Activated CD4-positive, alpha-beta T cell treated with anti-CD3 and anti-CD28 coated beads for 4 hours (primary cell): ENCODE measurements at places on chromosomes 6 and 20.

- DNase-seq, result no peak
Measured at GRCh38 chr6:15623276-15624116, 39.3 kb downstream of the DTNBP1 start.

- DNase-seq, result no peak
Measured at GRCh38 chr6:146287691-146288369, 255.8 kb upstream of the RAB32 start.

GRCh38 chr6:89082486-89082891 is 1.9 kb downstream of the PNRC1 start:
- DNase-seq, result no peak

DNA sequence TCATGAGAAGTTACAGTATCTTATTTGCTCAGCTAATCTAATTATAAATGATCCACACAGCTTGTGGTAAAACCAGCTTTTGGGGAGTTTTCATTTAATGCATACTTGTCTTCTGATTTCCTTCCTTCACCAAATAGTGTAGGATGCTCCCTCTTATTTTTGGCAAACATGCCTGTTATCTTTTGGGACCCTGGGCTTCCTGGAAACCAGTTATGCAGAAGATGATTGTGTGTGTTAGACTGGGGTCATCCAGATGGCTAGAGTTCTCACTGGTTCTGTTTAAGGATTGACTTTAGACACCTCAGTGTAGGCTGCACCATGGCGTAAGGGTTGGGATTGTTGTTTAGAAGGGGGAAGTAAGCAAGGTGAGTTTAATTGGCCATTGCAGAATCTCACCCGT is 61.3 kb downstream of the PTPN1 start:
- no peak for DNase-seq

DNA sequence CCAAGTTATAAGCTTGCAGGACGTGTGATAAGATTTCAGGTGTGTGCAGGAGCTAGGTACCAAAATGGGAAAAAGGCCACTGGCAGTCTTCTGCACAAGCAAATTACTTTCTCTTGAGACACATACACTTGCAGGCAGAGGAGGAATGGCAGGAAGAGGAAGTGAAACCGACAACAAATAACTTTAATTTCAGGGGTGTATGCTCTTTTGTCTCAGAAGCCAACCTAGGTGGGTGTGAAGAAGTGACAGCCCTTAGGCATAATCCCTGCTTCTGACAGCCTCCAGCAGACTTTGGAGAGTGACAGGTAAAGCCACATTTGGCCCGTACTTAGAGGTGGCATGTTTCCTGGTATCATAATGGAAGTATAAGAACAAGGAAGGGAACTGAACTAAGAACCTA is 118.8 kb upstream of the TRAF3IP2 start:
- DNase-seq, result no peak

DNA sequence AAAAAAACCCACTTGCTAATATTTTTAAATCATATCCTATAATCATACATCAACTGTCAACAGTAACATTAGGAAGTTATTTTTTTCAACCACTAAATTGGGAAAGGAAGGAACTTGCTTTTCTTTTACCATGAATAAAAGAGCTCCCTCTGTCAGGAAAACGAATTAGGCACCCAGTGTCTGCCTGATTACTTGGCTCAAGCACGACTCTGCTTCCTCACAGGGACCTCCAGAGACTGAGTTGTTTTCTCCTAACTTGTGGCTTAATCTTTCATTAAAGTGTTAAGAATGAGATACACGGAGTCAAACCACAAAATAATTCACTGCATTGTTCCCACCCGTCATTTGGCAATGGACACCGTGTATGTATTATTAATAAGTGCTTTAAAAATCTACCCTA is 1405.1 kb upstream of the EYS start:
- DNase-seq, result no peak

- no peak for DNase-seq
Measured at GRCh38 chr6:144546807-144547206, 261.7 kb downstream of the UTRN start.

DNA sequence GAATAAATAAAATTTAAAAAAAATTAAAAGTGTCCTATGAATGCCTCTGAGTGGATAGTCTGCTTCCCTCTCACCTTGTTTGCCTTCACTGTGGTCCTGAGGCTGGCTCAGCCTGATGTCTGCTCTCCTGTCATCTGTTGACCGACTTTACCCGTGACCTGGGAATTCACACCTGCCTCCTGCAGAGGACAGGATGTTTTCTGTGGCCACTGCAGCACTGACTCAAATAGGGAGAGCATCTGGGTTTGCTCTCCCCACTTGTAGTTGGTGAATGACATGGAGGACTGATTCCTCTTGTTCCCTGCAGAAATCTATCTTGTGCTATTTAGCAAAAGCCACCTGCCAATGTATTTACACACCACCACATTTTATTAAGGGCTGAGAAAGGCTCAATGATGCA is 52.4 kb upstream of the ERVFRD-1 start:
- DNase-seq, result no peak

GRCh38 chr20:3077618-3078134 is 6.3 kb downstream of the OXT start:
- no peak for DNase-seq

- no peak for DNase-seq
Measured at GRCh38 chr6:88236612-88237360, 70.6 kb upstream of the CNR1 start.

GRCh38 chr20:53905019-53905819 is 165.2 kb downstream of the BCAS1 start:
- no peak for DNase-seq

- no peak for DNase-seq
Measured at GRCh38 chr6:116475141-116475540, 14.0 kb downstream of the CALHM6 start.

- no peak for DNase-seq
Measured at GRCh38 chr20:7497985-7498384, 442.3 kb downstream of the HAO1 start.

GRCh38 chr6:118971682-118972081 is 36.7 kb upstream of the MCM9 start:
- no peak for DNase-seq

- no peak for DNase-seq
Measured at GRCh38 chr6:6872459-6873344, 235.1 kb upstream of the RREB1 start.

DNA sequence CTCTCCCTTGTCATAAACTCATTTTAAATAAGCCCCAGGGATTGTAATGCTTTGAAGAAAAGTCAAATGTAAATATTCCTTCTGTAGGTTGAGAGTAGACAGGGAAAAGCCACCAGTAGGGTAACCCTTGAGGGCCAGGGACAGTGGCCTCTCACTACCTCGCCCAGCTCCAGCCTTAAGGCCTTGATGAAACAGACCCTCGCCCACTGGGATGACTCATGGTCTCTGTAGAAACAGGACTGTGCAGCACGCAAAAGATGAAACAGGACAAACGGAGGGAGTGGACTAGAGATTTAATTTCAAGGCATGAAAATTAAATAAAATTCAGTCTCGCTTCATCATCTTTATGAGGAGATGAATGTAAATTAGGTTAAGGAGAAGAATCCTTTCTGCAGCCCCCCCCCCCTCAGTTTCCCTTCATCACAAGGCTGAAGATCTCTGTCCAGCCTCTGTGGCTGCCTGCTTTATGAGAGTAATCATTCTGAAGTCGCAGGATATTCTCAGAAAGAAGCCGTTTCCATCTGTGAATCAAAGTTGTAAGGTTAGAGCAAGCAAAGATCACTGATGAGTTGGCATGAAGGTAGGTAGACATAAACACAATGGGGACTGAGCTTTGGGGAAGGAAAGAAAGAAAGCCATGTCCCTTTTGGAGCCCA is 60.4 kb downstream of the TMEM200A start:
- DNase-seq, result no peak

DNA sequence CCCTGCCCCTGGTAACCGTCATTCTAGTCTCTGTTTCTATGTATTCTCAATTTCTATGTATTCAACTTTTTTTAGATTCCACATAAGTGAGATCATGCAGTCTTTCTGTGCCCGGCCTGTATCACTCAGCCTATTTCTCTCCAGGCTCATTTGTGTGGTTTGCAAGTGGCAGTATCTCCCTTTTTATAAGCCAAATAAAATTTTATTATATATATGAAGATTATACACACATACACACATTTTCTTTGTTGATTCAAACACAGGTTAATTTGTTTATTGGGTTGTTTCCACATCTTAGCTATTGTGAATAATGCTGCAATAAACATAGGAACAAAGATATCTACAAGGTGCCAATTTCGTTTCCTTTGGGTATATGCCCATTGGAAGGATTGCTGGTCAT is 571.7 kb downstream of the DHX35 start:
- no peak for DNase-seq

DNA sequence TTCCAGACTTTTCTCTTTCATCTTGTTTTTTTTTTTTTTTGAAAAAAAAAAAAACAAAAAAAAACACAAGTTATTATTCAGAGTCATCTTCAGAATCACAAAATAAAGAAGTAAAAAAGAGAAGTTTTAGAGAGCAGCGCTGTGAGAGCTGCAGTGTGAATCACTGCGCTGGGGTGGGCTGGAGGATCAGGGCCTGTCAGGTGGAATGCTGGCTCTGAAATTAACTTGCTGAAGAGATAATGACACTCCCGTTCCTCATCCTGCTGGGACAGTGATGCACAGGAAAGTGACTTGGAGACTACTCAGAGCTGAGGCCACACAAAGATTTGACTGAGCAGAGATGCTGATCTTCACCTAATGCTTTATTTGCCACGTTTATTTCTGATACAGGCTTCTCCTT is 42.7 kb upstream of the CLDN20 start:
- no peak for DNase-seq

- no peak for DNase-seq
Measured at GRCh38 chr6:57259064-57259463, 37.0 kb upstream of the RAB23 start.

DNA sequence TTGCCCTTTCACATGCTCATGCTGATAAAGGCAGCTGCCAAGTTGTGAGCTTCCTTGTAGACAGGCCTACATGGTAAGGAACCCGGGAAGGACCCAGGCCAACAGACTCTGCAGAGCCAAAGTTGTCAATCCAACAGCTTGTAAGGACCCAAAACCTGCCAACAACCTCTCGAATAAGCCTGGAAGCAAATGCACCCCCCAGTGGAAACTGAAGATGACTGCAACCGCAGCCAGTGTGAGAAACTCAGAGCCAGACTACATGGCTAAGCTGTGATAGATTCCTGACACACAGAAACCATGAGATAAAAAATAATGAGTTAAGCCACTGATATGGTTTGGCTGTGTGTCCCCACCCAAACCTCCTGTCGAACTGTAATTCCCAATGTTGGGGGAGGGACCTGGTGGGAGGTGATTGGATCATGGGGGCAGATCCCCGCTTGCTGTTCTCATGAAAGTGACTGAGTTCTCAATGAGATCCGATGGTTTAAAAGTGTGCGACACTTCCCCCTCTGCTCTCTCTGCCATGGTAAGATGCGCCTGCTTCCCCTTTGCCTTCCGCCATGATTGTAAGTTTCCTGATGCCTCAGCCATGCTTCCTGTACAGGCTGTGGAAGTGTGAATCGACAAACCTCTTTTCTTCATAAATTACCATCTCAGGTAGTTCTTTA is 18.8 kb upstream of the CLPSL2 start:
- no peak for DNase-seq

DNA sequence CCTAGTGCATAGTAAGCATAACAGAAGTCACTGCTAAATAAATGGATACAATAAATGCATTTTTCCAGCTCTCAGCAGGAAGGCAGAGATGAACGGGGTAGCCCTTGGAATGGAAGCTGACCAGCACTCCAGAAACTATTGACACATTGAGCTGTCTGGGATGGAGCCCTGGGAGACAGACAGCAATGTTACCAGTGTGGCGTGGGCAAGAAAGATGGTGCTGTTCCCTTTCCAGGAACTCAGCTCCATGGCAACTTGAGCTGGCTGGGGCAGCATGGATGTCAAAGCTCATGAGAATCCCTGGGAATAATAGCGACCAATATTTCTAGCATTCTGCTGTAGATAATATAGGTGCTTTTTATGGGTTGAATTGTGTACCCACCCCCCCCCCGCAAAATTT is 104.3 kb upstream of the PTPRT start:
- DNase-seq, result no peak

- no peak for DNase-seq
Measured at GRCh38 chr6:83928286-83928685, 68.8 kb downstream of the CYB5R4 start.

- no peak for DNase-seq
Measured at GRCh38 chr6:73901311-73901710, 205.3 kb downstream of the CD109 start.
